ENCODE measurements at places on chromosomes 4 and X.

DNA sequence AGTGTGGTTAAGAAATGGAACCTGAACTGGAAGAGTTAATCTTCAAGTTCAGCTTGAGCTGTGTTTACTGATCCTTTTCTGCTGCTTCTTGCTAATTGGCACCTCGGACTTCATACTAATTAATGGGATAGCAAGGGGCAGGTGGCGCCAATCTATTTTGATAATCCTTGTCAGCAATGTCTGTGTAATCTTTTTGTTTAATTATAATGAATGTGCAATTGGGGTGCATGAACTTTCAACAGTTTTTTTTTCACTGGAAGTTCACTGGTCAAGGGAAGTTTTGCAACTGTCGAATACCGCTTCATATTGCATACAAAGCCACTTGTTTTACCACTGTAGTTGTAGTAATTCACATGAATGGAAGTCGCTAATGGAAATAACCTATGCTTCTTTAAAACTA is 261.0 kb downstream of the BMPR1B start:
- no peak for DNase-seq

GRCh38 chrX:132631579-132632232 is 142.9 kb upstream of the MBNL3 start:
- no peak for DNase-seq

- no peak for DNase-seq
Observed at GRCh38 chr4:4631150-4631549, 89.3 kb upstream of the STX18 start.

DNA sequence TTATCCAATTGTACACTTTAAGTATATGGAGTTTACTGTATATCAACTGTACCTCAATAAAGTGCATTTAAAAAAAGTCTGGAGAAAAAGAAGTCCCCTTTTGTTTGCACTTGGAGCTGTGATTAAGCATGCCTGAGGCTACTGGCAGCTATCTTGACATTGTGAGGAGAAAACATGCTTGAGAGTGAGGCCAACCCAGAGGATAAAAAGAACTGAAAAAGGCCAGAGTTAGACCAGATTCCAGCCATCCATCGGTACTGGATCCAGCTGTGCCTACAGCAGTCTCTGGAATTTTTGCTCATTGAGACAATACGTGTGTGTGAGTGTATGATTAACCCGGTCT is 57.4 kb downstream of the LGI2 start:
- no peak for DNase-seq

GRCh38 chr4:173130687-173131086 is 37.9 kb upstream of the GALNT7 start:
- DNase-seq = no peak

- no peak for DNase-seq
Observed at GRCh38 chr4:38782452-38783108, at the start of gene TLR10. TLR10 (minus strand) TSS chr4:38782990; CDS start chr4:38775590, 7,400 bp downstream.

GRCh38 chr4:7266525-7267292 is 74.4 kb downstream of the SORCS2 start:
- no peak for DNase-seq

GRCh38 chrX:22063284-22063683 is 31.2 kb downstream of the PHEX start:
- no peak for DNase-seq

DNA sequence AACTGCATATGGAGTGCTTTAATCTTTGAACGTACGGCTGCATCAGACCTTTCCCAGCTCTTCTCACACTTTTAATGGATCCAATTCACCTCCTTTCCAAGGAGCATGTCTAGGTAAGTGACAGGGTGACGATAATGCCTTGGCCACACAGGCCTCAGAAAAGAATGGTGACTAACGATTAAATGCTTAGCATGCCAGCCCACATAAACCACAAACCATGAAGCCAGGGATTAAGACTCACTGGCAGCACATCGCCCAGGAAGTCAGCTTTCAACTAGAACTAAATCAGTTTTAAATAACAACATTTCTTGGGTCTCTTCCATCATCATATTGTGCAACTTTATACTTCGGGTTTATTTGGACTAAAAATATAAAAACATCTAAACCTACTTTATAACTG is 28.7 kb downstream of the INPP4B start:
- no peak for DNase-seq

GRCh38 chr4:103498161-103499070 is 221.4 kb downstream of the TACR3 start:
- no peak for DNase-seq

DNA sequence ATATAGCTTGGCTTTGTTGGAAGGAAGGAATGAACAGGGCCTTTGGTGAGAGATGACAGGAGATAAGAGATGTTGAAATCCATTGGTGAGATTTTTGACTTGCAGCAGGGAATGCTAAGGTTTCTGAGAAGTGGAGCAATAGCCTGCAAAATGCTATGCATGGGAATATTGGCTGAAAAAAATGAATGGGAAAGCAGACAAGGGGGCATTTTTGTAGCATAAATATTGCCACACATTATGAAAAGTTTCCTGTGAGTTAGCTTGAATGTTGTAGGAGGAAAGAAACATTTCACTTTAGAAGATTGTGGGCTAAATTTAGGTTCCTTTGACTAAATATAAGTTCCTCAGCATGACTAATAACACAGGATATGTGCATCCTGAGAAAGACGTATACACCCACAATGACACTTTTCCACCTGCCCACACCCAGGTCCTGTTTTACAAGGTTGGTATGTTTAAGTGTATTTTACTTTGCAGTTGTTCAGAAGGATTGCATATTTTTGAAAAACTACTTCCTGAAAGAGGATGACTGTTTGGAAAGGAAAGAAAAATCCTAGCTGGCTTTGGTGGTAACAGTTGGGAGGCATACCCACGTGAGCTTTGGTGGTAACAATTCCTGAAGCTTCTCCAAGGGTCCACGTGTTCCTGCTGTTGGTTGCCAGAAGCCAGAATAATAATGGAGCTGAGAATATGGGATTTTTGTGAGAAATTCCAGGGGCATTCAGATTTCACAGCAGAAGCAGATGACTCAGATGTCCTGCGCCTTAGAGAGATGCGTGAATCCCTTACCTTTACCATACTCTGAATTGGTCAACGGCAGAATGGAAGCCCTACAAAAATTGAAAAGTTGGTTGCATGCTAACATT is 28.5 kb downstream of the PHEX start:
- no peak for DNase-seq

DNA sequence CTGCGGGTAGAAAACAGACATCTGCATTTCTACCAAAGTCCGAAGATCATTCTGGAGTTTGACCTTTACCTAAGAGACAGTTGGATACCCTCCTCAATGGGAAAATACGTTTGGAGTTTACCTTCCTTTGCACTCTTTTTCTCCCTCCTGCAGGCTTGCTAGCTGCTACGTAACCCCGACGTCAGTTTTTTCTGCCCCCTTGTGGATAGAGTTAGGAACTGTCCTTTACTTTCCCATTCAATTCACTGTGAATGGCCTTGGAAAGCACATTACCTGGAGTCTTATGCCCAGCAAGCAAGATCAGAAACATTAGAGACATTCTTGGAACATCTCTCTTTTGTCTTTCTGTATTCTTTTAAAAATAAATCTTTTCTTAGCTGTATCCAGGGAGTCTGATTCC is 250.7 kb downstream of the NAP1L3 start:
- no peak for DNase-seq

- no peak for DNase-seq
Observed at GRCh38 chr4:101025755-101026154, 321.6 kb downstream of the PPP3CA start.

DNA sequence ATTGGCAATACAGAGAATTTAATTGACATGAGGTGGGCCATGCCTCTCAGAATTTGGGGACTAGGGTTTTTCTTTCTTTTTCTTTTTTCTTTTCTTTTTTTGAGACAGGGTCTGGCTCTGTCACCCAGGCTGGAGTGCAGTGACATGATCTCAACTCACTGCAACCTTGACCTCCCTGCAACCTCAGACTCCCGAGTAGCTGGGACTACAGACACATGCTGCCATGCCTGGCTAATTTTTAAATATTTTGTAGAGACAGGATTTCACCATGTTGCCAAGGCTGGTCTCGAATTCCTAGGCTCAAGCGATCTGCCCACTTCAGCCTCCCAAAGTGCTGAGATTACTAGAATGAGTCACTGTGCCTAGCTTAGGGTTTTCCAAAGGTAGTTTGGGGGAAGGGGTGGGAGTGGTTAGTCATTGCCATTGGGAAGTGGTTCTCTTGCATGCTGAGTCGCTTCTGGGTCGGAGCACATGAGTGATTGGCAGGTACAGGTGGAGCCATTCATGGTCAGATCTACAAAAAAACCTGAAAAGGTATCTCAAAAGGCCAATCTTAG is 54.5 kb downstream of the MID2 start:
- no peak for DNase-seq

GRCh38 chr4:158801677-158802076 is 32.9 kb downstream of the FNIP2 start:
- DNase-seq = no peak

Data from stimulated activated CD4-positive, alpha-beta T cell treated with anti-CD3 and anti-CD28 coated beads, Interleukin-15, amount 100 ng/mL, for 1 hour (primary cell).